Stimulated activated CD8-positive, alpha-beta memory T cell treated with anti-CD3 and anti-CD28 coated beads, Interleukin-15, amount 100 ng/mL, for 24 hours (primary cell): ENCODE measurements at places on chromosomes 3 and 15.

DNA sequence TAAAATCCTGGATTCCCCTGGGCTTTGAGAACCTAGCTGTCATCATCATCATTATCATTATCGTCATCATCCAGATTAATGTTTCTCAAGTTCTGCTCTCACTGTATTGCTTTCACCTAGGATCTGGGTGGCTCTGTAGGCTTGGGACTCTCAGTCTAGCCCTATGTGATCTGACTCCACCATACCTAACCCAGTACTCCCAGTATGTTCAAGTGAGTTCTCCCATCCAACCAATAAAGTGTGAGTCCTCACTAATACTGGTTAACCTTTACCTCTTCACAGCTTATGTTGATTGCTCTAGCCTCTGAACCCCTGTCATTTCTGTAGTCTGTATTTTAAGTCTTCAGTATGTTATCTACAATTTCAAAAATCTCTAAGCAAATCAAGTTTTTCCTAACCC lies 102.3 kb downstream of the NECTIN3 start:
- no peak for DNase-seq

GRCh38 chr3:17709236-17709810 lies 33.1 kb downstream of the TBC1D5 start:
- no peak for DNase-seq

DNA sequence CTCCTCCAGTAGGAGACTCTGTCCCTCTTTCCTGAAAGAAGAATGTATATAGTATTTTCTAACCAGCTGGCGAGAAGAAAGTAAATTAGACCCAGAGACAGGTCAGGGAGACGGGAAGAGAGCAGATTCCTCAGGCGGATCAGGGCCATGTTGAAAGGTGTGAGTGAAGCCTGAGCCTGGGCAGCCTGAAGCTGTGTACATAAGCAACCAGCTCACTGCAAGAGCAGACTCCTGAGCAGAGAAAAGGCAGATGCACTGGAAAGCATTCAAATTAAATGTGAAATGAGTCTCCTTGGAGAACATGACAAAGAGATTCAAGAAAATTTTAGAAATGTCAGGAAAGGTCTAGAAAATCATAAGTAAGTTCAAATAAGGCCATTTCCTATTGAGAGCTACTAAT lies 165.8 kb downstream of the GOLIM4 start:
- DNase-seq: no peak

DNA sequence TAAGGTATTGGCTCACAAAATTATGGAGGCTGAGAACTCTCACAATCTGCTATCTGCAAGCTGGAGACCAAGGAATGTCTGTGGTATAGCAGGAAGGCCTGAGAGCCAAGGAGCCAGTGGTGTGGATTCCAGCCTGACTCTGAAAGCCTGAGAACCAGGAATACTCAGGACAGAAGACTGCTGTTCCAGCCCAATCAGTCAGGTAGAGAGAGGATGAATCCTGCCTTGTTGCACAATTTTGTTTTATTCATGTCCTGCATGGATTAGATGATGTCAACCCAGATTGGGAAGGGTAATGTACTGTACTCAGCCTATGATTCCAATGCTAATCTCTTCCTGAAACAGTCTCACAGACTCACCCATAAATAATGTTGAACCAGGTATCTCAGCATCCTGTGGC lies 312.4 kb upstream of the KCNMB2 start:
- DNase-seq: no peak
